ENCODE measurements at places on chromosomes 7 and 10.

DNA sequence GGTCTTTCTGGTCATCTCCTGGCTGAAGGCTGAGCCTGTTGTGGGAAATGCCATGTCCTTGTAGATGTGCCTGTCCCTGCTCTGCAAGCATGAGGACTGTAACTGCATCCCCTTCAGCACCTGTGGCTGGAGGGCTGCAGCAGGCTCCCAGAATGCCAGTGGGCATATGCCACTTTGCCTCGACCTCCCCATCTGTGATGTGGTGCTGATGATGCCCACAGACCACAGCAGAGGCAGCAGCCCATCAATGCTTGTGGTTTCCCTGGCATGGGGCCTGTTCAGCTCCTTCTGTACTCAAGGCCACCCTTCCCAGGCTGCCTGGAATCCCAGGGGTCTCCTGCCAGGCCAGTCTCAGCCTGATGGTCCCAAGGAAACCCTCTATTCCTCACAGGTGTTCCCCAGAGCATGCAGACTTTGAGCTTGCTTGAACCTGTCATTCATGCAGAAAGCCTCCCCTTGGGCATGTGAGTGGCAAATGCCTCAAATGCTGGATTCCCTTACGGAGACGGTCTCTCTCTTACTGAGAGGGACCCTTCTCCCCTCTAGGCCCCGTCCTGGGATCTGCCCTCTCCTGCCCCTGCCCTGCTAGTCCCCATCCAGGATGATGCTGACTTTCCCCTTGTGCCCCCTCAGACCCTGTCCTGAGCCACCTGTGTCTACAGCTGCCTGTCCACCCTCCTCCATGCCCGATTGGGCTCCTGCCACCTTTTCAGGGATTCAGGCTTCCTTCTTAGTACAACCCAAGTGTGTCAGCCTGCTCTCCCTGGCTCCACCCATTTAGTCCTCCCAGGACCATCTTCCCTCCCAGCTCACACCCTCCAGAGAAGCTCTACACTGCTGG lies 50.9 kb upstream of the ANTXRL start:
- DNase-seq: no peak

- DNase-seq: no peak
These were observed 62.8 kb downstream of the PRTFDC1 start for GRCh38 chr10:24889639-24890038.

DNA sequence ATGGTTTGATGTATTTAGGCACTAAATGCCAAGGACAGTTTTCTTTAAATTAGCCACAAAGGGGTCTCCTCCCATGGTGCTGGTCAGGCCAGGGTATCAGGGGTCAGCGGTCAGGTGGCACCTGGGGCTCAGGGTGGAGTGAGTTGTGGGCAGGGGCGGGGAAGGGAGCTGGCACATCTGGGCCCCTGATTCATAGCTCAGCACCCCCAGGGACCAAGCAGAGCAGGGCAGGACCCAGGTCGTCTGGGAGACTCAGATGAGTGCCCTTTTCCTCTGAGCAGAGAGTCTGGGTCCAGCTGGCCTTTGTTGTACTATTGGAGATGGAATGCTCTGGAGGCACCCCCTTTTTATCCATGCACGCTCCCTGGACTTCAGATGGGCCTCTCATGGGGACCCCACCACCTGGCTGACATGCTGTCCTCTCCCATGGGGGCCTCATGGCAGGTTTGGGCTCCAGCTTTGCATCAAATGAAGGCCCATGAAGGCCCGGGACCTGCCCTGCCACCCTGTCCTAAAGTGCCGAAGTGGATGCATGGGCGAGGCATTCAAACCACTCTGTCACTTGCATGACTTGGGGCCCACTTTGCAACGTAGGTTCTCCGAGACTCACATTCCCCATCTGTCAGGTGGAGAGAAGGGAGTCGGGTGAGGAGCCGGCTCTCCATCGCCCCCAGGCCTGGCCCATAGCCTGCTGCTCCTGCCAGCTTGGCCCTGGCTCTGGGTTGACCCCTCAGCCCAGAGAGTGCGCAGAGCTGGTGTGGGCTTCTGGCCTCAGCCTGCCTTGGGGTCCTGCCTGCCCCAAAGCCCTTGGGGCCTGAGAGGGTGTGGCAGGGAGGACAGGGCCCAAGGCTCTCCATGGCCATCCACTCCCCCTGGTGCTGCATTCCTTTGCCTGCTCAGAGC lies 66.4 kb downstream of the RAMP3 start:
- no peak for DNase-seq

- no peak for DNase-seq
These were observed 35.9 kb downstream of the INSIG1 start for GRCh38 chr7:155333346-155334234.

DNA sequence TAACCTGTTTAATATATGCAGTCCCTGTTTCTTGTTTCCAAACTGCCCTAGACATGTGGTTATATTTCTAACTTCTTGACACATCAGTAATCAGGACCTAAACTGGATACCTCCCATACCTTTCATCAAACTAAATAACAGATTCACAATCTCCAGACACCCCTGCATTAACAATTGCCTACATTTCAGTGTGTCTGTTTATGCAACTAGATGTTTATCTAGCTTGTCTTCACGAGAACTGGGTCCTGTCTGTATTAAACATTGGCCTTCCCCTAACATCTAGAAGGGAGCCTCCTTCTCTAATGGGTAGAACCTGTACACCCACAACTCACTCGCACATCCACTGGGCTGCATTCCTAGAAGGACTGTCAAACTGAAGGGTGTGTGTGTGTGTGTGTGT lies 683.7 kb upstream of the FZD8 start:
- no peak for DNase-seq

DNA sequence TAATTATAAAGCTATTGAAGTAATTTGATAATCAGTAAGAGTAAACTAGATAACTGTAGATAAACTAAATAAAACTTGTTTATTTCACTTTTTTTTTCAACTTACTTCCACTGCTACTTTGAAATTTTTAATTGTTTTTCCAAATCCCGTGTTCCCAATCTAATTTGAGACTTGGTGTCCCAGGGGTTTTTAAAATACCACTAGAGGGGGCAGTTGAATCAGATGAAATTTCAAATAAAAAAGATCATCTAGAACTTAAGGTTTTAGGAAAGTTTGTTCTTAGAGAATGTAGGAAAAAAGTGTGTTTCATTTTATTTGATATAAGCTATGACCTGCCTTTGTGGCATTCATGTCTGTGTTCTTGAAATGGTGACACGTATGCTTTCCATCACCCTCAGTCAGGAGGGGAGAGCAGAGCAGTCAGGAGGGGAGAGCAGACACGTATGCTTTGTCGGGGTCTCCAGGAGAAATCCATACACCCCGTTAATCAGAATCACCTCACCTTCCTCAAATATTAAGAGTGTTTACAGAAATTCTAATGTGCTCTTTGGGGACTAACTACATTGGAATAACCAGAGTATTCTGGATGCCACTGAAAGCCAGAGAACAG lies 49.9 kb downstream of the C10orf67 start:
- DNase-seq: no peak

DNA sequence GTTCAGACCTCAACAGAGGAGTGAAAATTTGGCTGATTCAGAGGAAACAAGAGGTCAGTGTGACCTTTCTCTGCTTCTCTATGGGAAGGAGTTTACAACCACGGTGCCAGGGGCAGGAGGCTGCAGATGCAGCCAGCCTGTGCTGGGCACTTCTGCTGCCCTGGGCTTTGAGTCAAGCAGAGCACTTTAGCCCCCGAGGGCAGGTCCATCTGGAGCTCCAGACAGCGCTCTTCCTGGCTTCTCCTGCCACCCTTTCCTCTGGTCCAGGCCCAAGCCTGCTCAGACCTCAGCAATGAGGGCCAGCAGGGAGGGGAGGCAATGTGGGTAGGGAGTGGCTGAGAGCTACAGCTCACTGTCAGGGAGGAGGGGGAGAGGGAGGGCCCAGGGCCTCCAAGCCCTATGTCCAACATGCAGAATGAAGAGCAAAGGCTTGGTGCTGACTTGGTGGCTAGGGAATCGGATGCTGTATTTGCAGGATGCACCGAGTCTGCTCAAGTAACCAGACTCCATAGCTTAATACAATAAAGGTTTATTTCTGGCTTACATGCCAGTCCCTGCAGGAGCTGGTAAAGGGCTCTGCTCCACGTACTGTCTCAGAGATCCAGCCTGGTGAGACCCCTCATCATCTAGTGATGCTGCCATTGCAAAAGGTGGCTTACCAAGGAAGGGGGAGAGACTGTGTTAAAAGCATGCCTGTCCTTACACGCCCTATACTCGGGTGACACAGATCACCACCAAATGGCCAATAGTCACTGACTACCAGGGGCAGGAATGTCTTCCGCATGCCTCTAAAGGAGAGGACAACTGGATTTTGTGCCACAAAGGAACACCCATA lies 481.6 kb downstream of the RPS24 start:
- no peak for DNase-seq

DNA sequence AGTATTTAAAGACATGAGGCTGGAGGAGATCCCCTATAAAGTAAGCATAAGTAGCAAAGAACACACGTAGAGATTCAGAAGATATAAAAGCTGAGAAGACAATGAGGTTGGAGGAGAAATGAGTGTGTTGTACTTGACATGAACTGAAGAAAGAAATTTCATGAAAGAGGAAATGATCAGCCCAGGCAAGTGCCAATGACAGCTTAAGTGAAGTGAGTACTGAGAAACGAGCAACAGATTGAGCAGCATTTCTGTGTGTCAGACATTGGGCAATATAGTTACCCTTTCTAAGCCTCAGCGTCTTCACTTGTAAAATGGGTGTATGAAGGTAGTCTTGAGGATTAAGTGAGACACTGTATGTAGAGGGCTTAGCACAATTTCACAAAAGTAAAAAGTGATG lies 4.8 kb upstream of the LIPA start:
- DNase-seq: no peak

GRCh38 chr7:136870866-136871487 lies 2.5 kb downstream of the CHRM2 start:
- peak; percentile 59 for DNase-seq

- DNase-seq: no peak
These were observed 16.5 kb downstream of the MAT1A start for GRCh38 chr10:80272793-80273522.

GRCh38 chr7:117995850-117996650 lies 122.8 kb upstream of the CTTNBP2 start:
- no peak for DNase-seq

- DNase-seq: no peak
These were observed 5.4 kb downstream of the SRI start for GRCh38 chr7:88214456-88214855.

- DNase-seq: no peak
These were observed 283.9 kb upstream of the DKK1 start for GRCh38 chr10:52030051-52030790.

DNA sequence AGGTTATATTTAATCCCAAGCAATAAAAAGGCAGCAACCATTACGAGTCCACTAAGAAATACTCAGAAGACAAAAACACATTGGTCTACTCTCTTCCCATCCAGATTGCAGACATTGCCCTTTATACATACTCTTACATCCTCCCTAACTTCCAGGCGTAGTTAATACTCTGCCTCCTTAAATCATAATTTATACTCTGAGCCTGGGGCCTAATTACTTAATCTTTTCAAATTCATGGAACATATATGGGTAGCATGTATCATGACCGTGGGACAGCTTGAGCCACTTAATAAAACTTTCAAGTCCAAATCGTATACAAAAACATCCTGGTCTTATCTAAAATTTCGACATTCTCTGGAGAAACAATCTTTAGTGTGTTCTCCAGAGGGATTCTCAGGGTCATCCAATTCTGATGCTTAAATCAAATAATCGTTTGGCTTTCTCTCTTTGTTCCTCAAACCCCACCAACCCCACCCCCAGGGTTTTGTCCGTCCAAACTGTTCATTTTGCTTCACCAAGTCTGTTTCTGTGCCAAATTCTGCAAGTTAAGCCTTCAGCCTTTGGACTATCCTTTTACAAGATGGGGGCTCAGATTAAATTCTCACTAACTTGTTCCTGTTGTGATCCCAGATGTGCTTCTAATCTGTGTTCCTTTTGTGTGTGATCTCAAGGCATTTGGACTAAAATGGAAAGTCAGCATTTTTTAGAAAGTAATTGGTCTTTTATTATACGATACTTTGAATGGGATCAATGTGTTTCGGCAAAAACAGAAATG lies 86.4 kb downstream of the ADAM12 start:
- DNase-seq: no peak

DNA sequence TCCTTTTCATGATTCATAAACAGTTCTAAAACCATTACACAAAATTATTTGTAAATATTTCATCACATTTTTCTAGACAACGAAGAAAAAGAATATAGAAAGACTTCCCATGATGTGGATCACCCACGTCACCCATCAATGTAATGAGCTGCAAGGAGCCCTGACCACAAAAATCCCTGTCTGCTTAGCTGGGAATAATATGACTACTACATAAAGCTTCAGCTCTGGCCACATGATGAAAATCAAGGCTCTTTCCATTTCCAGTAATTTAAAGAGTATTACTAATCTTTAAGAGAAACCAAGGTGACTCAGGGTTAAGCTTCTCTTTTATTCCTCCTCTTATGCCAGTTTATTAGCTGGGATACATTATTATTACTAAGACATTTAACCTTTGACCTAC lies 180.8 kb upstream of the CACNA2D1 start:
- no peak for DNase-seq

- no peak for DNase-seq
These were observed 552.9 kb downstream of the ARL4A start for GRCh38 chr7:13240349-13240748.

DNA sequence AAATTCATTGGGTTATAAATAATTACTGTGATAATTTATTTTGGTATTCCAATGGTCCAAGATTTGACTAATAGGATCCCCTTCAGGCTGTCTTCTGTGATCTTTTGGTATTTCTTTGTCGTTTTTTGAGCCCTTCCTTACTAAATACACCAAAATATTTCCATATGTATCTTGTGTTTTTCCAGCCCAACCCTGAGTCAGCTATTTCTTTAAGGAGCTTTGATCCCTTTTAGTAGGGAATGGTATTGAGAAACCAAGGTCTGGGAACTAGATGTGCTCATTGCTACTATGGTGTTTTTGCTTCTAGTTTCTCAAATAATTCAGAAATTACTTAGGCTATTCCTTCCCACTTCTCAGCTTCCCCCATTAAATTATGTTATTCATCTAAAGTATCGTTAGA lies 15.3 kb downstream of the NHLRC2 start:
- no peak for DNase-seq

All from nephron progenitor cell (in vitro differentiated cells).